ENCODE measurements at places on chromosomes 4 and X.

- no peak for DNase-seq
Measured at GRCh38 chr4:41145571-41146078, 68.7 kb downstream of the APBB2 start.

DNA sequence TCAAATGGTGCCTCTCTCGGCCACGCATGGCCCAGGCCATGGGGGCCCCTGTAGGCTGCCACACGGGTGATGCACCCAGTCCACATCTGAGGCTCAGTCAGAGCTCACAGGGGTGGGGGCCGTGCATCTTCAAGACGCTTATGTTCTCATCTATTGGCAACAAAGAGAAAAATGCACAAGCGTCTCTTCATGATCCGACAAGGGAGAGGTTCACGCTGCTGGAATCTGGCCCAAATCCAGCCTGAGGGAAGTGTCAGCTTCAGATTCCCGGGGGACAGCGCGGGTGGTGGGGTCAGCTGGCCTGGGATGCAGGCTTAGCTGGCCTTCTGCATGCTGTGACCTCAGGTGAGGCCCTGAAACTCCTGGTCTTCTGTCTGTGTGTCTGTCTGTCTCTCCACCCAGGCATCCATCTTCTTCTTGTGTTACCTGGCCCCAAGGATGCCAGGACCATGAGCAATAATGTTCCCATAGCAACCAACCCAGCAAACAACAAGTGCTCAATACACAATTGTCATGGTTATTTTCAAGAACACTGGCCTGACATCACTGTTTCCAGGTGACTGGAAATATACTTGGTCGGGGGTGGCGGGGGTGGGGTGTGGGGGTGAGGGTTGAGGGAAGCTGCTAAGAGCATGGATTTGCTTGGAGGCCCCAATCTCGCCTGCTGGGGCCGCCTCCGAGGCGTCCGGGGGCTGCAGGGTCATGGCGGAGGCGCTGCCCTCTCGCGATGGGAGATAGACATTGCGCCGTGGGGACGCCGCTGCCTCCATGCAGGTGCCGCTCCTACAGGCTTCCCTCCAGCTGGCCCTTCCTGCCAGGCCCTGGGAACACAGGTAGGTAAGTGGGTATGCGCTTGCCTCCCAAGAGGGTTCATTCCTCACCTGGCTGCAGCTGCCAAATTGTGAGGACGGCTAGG, 48.3 kb downstream of the ABLIM2 start:
- peak; percentile 26 for DNase-seq

DNA sequence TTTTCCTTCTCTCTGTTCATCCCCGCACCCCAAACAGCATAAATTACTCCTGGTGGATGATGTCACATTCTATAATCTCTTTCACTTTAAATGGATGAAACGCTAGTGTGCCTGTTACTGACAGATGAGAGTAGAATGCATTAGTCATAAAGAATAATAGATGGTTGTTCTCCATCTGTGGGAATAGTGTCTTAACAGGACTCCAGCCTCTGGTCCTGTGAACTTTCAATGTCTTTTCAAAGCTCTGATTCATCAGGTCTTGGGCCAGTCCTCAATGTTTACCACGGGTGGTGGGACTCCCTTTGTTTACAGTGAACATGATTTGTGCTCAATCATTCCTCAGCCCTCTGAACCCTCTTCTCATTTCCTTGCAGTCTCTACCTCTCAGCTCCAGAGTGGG, 182.6 kb downstream of the GABRB1 start:
- no peak for DNase-seq

GRCh38 chr4:10456260-10456594, 999 bp downstream of the ZNF518B start:
- DNase-seq: no peak

- DNase-seq: peak; percentile 16
Measured at GRCh38 chr4:24730256-24731001, 64.9 kb upstream of the SOD3 start.

DNA sequence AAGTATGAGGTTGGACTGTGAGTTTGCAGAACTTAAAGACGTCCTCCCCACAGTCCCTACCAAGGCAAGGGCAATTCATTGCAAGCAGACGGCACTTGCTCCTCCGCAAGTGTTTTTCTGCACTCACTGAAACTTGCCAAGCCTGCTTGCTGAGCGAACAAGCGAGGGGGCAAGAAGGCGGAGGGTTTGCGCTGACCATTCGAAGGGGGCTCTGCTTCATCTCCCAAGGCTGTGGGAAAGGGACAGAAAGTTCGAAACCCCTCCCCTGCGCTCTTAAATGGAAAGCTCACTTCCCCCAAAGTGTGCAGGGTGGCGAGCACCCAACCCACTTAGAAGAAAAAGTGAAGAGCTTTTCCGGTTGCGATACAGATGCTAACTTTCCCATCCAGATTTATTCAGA, 1.4 kb downstream of the MID1 start:
- no peak for DNase-seq

DNA sequence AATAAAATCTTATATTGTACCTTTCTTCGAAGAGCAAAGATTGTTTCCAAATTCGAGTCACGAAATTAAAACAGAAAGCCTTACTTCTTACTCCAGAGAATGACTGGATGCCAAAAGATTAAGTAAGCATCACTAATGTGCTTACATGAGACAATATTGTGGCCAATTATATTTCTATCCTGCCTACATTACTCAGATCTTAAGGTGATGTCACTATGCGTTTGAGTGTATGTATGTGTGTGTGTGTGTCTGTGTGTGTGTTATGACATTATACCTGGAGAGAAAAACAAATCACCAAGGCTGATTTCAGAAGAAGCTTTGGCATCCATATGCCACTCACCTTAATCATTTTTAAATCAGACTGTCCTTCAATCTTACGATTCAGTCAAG, 556.3 kb downstream of the PPARGC1A start:
- DNase-seq: no peak

GRCh38 chr4:107215222-107215621, 179.1 kb upstream of the DKK2 start:
- no peak for DNase-seq

DNA sequence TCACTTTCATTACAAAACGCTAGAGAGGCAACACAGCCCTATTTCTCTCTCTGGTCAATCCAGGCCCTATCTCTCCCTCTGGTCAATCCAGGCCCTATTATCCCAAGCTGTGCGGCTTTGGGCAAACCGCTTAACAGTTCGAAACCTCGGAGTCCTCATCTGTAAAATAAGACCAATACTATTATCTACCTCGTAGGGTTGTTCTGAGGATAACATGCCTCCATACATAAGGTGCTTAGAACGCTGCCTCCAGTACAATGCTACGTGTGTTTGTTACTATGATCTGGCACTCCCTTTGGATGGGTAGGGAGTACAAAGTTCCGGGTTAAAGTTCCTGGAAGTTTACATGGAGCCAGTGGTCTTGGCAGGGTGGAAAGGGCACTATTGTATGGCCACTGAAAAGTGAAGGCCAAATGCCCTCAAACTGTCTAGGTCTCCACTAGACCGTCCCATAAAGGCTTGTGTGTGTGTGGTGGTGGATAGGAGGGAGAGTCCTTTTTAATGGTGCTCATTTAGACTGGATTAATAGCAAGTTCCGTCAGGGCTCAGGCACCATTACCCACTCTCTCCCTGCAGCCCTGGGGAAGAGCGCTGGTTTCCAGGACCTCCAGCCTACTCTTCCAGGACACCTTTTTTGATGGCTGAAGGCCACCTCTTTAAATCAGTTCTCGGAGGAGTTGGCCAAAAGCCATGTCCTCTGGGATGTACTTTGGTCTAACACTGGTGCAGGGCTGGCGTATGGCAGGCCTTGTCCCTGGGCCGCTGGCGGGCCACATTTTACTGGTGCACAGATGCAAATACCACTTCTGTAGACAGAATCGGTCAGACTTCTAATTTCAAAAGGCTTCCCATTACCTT, 75.6 kb upstream of the BCOR start:
- DNase-seq: no peak

DNA sequence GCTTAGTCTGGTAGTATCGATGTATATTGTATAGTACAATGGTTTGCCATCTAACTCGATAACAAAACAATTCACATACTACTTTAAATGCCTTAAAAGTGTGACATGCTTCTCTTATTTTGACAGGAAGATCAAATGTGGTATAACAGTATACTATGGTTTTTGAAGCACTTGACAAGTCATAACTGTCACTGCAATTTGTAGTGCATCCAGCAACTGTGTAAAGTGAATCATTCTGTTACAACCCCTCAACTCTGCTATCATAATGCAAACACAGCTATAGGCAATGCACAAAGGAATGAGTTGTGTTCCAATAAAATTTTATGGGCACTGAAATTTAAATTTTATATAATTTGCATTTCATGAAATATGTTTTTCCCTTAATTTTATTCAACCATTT, 14.0 kb downstream of the RAP1GDS1 start:
- DNase-seq: no peak

DNA sequence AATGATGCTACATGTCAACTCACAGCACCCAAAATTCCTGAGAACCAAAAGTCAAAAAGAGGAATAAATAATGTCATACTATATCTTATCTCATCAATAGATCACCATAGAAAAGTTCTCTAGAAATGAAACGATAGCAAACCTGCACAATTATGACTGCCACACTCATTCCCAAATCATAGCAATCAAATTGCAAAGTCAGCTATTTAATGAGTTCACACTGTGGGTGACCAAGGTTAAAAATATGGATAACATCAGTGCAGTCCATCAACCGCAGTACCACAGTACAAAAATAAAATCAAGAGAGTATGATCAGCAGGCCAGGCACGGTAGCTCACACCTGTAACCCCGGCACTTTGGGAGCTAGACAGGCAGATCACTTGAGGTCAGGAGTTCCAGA, 62.3 kb downstream of the ATRX start:
- DNase-seq: no peak

DNA sequence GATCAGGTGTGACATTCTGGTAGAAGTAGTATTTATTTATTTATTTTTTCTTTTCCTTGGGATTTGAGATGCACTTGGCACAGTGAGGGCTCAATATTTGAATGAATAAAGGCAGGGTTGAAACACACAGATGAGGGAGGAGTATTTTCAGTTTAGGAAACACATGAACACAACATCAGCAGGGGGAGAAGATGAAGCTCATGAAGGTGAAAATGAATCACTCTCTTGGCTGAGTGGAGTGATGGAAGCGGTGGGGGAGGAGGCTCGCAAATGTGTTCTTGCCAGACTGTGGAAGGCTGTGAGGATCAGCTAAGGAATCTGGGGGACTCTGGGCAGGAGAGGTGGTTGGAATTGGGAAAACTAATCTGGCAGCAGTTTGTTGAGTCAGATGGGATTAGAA, 55.3 kb downstream of the ARHGAP10 start:
- no peak for DNase-seq

- DNase-seq: no peak
Measured at GRCh38 chr4:4719436-4719835, 140.0 kb upstream of the MSX1 start.

DNA sequence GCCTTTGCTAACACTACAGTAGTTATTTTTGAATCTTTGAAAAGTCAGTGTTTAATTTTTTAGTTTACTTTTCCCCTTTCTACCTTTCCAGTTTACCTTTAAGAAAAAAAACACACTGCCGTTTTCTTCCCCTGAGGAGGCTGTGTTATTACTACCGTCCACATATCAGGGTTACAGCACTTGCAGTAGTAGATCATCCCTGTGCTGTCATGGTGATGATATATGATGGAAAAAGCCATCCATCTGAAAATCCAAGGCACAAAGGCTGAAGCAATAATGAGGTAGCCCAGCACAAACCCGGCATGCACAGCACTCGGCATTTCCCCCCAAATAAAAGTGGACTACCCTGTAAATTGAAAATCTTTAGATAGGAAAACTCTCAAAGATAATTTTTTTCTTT, 258.7 kb downstream of the CXXC4 start:
- DNase-seq: no peak

DNA sequence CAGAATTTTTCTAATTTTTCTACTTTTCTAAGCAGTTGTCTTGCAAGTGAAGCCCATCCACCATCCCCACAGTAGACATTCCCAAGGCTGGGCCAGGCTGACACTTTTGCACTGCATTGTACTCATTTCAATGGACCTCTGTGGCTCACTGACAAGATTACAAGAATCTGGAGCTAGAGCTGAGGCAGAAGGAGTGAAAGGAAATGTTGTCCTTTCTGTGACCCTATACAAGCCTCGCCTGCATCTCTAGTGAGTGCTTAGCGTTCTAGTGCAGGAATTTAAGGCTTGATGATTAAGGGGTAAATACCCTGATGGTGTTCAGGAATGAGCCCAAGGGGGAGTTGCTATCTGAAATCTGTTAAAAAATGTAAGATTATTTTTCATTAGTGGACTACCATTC, 6.3 kb downstream of the MAGED1 start:
- DNase-seq: no peak

- no peak for DNase-seq
Measured at GRCh38 chrX:30822764-30823163, 66.3 kb downstream of the TAB3 start.

- no peak for DNase-seq
Measured at GRCh38 chrX:124679199-124679598, 332.8 kb downstream of the SH2D1A start.

GRCh38 chrX:118423558-118423957, 72.1 kb upstream of the DOCK11 start:
- no peak for DNase-seq

DNA sequence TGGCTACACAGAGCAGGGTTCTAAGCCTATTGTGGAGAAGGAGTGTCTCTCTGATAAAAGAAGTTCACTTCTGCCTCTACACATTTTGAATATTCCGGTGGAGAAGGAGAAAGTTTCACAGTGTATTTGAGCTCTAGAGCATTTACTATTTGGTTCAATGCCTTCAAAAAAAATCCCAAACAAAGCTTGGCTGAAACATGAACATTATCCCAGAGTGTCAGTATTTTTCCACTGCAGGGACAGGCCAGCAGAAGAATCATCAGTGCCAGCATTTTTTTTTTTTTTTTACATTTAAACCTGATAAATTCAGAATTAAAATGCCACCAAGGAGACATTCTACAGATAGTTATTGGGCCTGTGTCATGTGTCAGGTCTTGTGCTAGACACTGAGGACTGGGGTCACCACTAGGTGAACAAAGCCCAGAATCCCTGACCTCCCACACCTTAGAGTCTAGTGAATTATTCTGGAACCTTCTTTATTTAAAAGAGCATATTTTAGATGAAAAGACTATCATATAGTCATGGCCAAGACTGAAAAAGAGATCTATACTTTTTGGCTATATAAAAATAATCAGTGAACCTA, 48.0 kb upstream of the NAP1L5 start:
- DNase-seq: no peak

GRCh38 chr4:7683126-7683703, 248.5 kb upstream of the PSAPL1 start:
- no peak for DNase-seq

GRCh38 chr4:65391814-65392213, 278.5 kb downstream of the EPHA5 start:
- DNase-seq: no peak

Measured in DMS79 (cell line).